ENCODE measurements at places on chromosomes 4 and X.
A peak's percentile ranks its signal among the peaks of the same experiment; 100 is the strongest.

DNA sequence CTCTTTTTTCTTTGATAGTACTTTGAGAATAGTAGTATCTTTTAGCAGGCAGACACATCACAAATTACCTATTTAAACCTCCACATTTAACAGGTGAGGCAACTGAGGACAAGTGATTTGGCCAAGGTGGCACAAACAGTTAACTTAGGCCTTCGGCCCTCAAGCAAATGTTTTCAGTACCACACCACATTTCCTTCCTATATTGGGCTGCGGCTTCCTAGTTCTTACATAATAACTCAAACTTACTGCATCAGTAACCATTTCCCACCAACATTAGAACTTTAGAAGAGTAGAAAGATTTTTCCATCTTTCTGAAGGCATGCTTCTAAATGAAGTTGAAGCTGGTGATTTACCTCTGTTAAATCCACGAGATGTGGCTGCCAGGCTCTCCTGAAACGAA, 63.2 kb upstream of the SLC4A4 start:
- DNase-seq: no peak

DNA sequence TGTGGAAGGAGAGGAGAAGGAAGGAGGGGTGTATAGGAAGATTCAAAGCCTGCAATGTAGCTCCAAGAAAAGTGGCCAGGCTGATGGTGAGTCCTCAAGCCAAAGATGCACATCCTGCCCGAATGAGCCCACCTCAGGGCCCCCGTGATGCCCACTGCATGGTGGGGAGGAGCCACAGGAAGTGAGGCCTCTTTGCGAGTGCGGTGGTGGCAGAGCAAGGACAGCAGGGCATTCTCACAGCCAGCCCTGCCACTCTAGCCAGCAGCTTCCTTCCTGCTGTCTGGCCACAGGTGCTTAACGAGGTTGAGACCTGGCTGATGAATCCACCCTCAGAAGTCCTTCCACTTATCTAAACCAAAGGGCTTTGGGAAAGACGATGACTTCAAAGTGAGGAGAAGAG, 55.8 kb downstream of the BCOR start:
- DNase-seq: no peak

- no peak for DNase-seq
These were observed 54.5 kb downstream of the FBXO8 start for GRCh38 chr4:174228988-174229387.

DNA sequence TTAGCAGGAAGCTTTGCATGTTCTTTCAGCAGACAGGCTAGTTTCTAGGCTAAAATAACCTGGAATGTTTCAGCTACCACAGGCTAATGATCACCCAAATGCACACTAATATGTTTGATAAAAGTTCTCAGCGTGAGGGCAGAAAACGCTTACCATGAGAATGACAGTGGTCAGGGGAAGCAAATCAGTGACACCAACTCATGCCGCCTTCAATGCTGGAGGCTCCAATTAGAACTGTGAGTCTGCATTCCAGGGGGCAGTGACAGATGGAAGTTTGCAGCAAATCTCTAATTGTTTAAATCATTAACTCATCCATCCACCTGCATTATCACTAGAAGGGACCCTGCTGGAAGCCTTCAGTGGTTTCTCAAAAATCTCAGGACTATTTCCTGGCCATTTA, 43.2 kb downstream of the ANOS1 start:
- no peak for DNase-seq

GRCh38 chr4:186844059-186844681, 120.5 kb upstream of the FAT1 start:
- DNase-seq: peak; percentile 72

GRCh38 chrX:45804276-45804675, 603.6 kb upstream of the DIPK2B start:
- DNase-seq: no peak

DNA sequence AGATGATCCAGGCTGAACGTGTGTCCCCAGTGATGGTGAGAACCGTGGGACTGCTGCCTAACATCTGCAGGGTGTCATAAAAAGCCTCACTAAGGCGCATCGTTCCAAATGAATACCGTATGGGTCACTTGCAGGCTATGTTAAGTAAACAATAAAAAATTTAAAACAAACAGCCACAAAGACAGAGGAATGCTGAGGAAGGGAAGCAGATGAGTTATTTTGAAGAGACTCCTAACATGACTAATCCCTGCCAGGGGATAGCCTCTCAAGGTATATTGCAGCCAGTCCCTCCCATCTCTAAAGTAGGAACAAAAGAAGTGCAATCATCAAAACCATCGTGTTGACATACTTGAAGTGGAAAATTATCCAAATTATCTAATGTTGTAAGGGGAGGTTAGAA, 83.8 kb downstream of the UNC5C start:
- peak; percentile 3 for DNase-seq

DNA sequence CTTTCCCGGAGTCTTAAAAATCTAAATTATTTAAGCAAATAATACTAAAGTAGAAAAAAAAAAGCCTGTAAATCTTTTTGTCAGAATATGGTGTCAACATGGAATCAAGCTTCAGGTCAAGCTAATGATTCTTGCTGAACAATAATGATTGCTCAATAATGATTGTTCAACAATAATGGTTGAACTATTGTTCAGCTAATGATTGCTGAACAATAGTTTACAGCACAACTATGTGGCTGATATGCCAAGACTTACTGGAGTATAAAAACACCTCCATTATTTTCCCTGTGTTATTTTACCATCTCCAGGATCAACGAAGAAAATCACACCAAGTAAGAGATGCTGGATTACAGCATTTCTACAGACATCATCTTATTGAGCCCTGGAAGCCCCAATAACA, 35.1 kb upstream of the SMIM31 start:
- DNase-seq: no peak

DNA sequence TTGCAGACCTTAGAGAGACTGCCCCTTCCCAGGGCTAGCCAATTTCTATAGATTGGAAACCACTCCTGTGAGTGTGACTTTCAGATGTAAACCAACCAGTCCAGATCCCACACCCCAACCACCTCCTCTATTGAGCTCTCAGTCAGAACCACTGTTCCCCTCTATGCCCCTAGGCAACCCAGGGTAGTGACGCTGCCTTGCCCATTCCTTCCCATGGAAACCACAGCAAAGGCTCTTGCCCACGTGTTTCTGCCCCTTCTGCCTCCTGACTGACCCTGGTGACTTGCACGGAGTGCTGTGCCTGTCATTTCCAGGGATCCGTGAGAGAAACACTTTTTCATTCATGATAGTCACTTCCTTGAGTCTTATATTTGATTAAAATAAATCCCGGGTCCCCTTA, 32.4 kb downstream of the CYTL1 start:
- no peak for DNase-seq

DNA sequence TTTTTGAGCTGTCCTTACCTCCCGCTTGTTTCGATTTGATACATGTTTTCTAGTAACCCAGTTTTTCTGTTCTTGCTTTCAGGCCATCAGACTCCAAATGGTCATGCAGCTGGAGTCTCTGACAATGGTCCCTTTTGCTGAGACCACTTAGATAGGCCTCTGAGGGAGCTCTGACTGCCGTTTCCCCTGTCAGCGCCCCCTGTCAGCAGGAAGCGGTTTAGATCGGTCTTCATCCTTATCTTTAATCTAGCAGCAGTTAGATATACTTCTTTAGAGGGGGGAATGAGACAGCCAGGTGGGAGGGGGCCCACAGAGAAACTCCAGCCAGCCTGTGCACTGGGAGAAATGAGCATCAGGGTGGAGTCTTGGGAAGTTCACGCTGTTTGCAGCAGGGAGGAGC, 457.9 kb downstream of the GPAT3 start:
- DNase-seq: no peak

GRCh38 chrX:65300104-65300809, 234.3 kb downstream of the LAS1L start:
- no peak for DNase-seq

GRCh38 chrX:154750301-154751202, at the start of gene GAB3:
GAB3 (minus strand) TSS chrX:154751077; CDS start chrX:154751025, 52 bp downstream.
- peak; percentile 43 for DNase-seq

DNA sequence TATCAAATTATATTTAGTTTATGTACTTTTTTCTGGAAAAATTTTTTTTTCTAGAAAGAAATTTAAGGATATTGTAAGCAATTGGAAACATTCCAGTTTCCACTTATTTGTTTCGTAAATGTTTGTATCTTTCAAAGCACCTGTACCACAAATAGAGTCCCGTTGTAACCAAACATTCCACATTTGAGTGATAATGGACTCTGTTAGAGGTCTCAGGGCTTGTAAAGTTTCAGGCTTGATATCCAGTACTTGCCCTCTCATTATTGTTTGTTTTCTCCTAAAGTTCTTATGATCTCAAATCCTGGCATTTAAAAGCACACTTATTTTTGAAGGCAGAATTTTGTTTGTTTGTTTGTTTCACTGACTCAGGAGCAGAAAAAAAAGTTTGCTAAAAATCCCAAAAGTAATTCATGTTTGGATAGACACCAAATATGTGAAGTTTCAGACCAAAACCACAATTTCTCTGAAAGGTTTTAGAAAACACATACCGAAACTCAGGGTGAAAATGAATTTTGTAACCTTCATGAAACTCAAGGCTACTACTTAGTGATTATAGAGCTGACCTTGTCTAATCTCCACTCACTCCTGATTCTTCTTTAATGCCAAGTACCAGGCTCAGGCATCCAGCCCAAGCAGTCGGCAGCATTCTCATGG, 5.7 kb upstream of the TMEM192 start:
- no peak for DNase-seq

DNA sequence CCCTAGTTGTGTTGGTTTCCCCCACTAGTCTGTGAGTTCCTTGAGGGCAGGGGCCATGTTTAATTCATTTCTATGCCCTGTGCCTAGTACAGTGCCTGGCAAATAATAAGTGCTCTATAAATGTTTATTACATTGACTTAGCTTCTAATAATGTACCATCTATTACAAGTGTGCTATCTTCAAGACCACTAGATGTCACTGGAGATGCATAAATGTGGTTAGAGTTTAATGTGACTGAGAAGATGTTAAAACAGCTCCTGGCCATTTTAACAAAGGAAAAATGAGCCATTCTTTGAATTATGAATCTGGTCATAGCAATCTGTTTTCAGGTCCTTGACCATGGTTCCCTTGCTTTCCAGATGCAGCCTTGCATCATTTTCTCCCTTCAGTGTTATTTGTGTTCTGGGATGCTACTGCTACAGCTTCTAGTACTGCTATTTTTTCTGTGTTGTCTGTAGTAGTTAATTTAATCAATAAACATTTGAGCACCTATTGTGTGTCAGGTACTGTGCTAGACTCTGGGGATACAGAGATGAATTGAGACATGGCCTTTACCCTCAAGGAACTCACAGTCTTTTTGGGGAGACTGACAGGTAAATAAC, 43.2 kb downstream of the SLC9A6 start:
- DNase-seq: peak; percentile 70

GRCh38 chrX:18810416-18810815, 103.0 kb downstream of the PPEF1 start:
- no peak for DNase-seq

DNA sequence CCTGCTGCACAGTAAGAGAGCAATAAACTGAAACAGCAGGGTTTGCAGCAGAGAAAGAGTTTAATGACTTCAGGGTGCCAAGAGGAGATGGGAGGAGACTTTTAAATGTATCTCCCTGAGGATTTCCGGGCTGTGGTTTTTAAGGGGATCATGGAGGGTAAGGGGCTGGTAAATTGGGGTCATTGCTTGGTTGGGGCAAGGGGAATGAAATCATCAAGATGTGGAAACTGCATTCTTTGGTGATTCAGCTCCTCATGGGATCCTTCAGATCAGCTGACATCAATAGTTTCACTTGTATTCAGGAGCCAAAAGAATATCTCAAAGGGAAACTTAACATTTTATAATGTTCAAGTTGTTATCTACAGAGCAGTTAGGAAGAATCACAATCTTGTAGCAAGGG, 174.3 kb upstream of the ANXA10 start:
- no peak for DNase-seq

GRCh38 chr4:7943211-7943610, 3.5 kb upstream of the AFAP1 start:
- no peak for DNase-seq

- DNase-seq: no peak
These were observed 121.3 kb downstream of the EGF start for GRCh38 chr4:110034026-110034393.

DNA sequence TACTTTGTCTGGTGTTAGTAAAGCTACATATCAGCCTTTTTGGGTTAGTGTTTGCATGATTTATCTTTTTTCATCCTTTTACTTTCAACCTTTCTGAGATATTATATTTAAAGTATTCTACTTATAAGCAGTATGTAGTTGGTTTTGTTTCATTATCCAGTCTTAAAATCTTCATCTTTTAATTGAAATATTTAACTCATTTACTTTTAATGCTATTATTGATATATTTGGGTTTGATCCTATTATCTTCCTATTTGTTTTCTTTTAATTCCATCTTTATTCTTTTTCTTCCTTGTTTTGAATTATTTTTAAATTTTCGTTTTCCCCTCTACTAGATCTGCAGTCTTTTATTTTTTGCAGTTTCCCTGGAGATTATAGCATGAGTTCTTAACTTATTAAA, 44.0 kb downstream of the CLDN22 start:
- DNase-seq: no peak

DNA sequence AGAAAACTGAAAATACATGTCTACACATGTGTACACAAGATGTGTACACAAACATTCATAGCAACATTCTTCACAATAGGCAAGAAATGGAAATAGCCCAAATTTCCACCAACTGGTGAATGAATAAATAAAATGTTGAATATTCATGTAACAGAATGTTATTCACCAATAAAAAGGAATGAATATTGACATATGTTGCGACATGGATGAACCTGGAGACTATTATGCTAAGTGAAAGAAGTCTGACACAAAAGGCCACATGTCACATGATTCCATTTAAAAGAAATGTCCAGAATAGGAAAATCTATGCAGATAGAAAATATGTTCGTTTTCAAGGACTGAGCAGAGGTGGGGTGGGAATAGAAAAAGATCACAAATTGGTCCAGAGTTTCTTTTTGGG, 34.6 kb upstream of the LNX1 start:
- DNase-seq: no peak

DNA sequence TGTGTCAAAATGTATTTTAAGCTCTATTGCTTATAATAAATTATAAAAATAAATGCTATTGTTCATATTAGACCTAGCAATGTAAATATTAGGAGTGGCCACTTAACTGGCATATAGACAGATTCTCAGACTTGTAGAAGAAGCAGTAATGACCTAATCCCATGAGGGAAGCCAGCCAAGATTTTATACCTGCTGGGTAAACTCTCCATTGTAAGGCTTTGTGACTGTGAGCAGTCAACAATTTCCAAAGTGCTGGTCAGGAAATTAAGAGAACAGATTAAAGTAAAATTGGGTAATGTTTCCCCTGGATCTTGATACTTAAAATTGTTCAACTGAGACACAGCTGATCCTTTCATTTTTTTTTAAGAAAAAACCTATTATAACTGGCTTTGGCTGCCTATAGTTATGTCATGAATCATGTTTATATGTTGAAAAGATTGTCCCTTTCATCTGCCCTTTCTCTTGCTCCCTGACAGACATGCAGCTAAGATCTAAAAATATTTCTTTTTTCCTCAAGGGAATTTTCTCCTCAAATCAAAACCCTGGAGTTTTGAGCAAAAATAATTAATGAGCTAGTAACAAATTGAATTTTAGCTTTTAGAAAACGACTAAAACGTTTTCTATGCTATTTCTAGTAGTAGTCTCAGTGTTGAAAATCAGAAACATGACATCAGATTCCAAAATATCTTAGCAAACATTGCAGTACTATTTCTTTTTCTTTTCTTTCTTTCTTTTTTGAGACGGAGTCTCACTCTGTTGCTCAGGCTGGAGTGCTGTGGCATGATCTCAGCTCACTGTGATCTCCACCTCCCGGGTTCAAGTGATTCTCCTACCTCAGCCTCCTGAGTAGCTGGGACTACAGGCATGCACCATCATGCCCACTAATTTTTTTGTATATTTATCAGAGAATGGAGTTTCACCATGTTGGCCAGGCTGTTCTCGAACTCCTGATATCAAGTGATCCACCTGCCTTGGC, 77.9 kb downstream of the ADGRL3 start:
- no peak for DNase-seq
